Panc1 (cell line): ENCODE measurements at places on chromosomes 12 and 14. TPM values are rescaled to one million over a fixed set of nuclear protein-coding genes. Genes with fewer than 3 reads are reported as not detected.

- no peak for DNase-seq
Observed at GRCh38 chr14:99484106-99484505, 2.9 kb downstream of the CCNK start.

- DNase-seq = no peak
Observed at GRCh38 chr12:112046003-112046402, 32.8 kb downstream of the ERP29 start.

GRCh38 chr14:94342334-94342934, 19.3 kb upstream of the SERPINA6 start:
- DNase-seq = peak; percentile 93

- no peak for DNase-seq
Observed at GRCh38 chr14:36515896-36516718, 3.9 kb downstream of the NKX2-1 start.

GRCh38 chr12:126644236-126645020, 1579.2 kb downstream of the AACS start:
- no peak for DNase-seq

- DNase-seq = no peak
Observed at GRCh38 chr14:78412475-78412874, 242.3 kb downstream of the NRXN3 start.

GRCh38 chr12:89262855-89263552, 89.3 kb downstream of the DUSP6 start:
- DNase-seq = no peak

DNA sequence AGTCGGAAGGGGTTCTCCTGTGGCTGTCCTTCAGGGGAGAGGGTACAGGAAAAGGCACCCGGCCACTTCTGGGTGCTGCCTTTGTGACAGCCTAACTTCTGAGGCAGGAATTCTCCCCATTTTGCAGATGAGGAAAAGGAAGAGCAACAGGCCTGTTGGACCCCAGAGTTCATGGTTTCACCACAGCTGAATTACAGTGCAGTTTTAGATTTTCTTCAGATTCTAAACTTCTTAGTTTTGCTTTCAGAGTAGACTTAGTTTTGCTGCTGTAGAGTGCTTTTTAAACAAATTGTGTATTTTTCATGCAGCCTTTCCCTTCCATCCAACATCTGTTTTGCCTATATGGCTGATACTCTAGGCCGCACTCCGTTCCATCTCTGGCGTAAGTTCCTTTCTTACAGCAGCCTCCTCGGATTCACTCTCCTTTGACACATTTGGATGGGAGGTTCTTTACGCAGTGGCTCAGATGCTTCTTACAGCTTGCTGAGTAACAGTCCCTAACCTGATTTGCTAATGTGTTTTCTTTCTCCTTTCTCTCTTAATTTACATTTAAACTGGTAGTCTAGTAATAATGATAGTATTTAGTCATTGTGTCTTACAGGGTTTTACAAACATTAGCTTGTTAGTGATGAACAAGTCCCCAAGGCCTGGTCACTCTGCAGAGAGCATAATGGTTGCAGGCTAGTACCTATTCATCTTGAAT, 7.8 kb downstream of the TRAF3 start:
- DNase-seq = no peak

- no peak for DNase-seq
Observed at GRCh38 chr14:95901054-95901453, 24.4 kb downstream of the TUNAR start.

- DNase-seq = no peak
Observed at GRCh38 chr12:124390442-124391097, 95.7 kb downstream of the RFLNA start.

DNA sequence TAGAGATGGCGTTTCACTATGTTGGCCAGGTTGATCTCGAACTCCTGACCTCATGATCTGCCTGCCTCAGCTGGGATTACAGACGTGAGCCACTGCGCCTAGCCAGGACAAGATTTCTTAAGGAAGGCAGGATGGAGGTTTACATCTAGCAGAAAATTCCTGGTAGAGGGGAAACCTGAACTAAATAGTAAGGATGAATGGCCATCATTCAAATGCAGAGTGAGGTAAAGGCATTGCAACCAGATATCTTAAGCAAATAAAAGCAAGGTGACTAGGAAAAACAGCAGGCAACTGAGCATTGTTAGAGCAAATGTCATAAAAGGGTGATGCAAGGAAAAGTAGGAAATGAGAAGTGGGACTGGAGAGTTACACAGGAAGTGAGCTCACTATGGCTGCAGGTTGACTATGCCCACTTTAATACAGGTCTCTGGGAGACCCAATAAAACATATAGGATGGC, 133.0 kb downstream of the SOX5 start:
- DNase-seq = no peak

- DNase-seq = no peak
Observed at GRCh38 chr12:4031703-4032291, 158.6 kb upstream of the PARP11 start.

DNA sequence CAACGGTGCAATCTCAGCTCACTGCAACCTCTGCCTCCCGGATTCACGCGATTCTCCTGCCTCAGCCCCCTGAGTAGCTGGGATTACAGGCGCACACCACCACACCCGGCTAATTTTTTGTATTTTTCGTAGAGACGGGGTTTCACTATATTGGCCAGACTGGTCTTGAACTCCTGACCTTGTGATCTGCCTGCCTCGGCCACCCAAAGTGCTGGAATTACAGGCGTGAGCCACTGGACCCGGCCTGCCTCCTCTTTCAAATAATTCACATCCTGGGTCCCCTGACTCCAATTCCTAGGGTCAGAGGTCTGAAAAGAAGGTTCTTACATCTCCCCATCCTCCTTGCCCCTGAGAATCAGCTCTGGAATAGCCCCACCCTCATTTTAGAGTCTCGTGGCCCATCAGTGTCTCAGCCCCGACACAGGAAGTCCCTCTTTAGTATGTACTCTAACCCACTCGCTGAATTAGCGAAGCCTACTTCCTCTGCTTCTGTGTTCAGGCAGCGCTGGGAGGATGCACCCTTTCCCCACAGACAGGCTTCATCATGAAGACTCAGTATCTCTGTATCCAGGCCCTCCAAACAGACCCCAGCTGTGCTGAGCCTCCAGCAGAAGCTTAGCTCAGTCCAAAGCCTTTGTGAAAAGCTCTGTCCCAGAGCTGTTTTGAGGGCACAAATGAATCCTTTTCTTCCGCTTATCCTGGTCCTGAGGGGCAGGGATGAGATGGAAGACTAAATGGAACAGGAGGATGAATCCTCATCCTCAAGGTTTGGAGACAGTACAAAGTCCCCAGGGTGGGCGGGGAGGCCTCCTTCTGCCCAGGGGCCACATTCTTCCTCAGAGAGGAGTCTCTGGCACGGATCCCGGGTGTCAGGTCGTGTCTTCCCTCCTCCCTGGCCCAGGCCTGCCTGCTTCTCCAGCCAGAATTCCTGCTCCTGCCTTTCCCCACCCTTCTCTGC, 3.5 kb downstream of the LPAR5 start:
- DNase-seq = no peak

The CAPZA3 gene
- not detected for total RNA-seq

The VWF gene
- 0.31 TPM for total RNA-seq

The TMEM52B gene
- total RNA-seq = not detected

The PPTC7 gene
- total RNA-seq = 18.4 TPM

The TMEM229B gene
- 1.6 TPM for total RNA-seq

The SIX1 gene
- total RNA-seq = 7.4 TPM

The KRT7 gene
- total RNA-seq = 16.8 TPM
